ENCODE measurements at places on chromosomes 3 and 15. TPM values are rescaled to one million over a fixed set of nuclear protein-coding genes. Genes with fewer than 3 reads are reported as not detected.

DNA sequence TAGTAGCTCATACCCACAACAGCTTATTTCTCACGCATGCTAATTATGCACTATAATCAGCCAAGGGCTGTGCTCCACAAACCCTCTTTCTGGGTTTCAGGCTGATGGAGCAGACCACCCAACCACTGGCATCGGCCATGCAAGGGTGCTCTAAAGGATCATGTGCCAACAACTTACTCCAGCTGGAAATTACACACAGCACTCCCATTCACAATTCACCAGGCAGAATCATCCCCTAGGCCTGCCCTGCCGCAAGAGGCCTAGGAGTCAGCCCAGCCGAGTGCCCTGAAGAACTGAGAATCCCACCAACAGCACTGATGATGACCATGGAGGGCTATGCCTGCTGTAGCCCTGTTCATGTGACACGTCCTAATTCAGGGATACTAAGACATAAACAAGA, 216.2 kb upstream of the CHRNA7 start:
- H3K36me3 ChIP-seq, result no peaks in the 10 kb centered on the region
- H3K4me3 ChIP-seq, result no peak overlapping the region
- no peak for DNase-seq
- no peak overlapping the region for H3K27ac ChIP-seq

- H3K27me3 ChIP-seq, result peaks cover 5% of the 10 kb centered on the region
- H3K27ac ChIP-seq, result no peak overlapping the region
- H3K36me3 ChIP-seq, result no peaks in the 10 kb centered on the region
- H3K4me3 ChIP-seq, result no peak overlapping the region
- no peak for DNase-seq
Observed at GRCh38 chr15:77907824-77908751, 169.4 kb downstream of the TBC1D2B start.

DNA sequence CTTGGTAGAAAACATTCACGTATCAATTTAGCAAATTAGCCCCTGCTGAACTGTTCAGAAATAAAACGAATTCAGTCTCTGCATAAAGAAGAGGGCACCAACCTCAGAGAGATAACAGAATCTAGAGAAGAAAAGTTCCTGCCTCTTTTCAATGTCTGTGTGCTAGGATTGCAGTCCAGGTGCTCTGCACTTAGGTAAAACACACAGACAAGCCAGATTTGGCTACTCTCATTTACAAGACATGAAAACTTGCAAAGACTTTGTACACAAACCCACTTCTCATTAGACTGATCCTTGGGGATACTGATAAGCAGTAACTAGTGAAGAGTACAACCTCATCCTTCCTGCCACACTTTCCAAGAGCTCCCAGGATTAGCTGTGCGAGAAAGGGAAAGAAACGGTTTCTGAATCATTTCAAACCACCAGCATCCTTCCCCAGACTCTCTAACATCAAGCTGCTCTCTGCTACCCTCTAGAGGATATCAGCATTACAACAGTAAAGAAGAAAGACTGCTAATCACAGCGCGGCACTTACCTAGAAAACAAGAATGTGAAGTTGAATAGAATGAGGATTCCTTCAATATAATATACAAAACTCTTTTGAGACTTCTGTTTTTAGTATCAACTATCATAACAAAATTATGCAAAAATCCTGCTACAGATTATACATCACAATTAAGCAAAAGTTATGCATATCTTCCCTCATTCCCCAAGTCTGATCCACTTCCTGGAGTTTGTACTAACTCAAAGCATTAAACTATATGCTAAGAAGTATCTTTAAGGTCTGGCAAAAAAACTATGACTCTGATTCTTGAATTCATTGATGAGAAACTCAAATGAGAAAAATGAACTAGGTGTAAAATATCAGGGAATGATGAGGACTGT, 306.4 kb downstream of the MAGI1 start:
- no peak overlapping the region for H3K27ac ChIP-seq
- no peak for DNase-seq
- H3K4me1 ChIP-seq, result peaks cover 2% of the 10 kb centered on the region
- H3K27me3 ChIP-seq, result no peaks in the 10 kb centered on the region
- no peaks in the 10 kb centered on the region for H3K36me3 ChIP-seq

DNA sequence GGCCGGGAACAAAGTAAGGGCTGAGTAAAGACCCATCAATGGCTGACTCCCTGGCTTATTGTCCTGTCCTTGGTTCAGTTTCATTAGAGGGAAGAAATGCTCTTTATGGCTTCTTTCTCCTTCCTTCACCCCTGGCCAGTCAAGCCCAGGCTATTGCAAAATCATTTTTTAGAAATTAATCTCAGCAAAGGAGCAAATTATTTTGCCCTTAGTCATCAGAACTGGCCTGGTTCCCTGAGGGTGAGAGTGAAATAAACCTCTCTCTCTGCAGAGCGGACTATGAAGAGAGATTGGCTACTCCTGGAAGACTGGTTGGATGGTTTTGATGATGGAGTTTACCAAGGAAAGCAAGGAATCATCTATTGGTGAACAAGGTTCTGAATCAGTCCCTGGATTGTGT, 52.7 kb upstream of the OXTR start:
- no peak overlapping the region for H3K27ac ChIP-seq
- H3K36me3 ChIP-seq, result no peaks in the 10 kb centered on the region
- no peaks in the 10 kb centered on the region for H3K4me1 ChIP-seq
- H3K4me3 ChIP-seq, result no peak overlapping the region

DNA sequence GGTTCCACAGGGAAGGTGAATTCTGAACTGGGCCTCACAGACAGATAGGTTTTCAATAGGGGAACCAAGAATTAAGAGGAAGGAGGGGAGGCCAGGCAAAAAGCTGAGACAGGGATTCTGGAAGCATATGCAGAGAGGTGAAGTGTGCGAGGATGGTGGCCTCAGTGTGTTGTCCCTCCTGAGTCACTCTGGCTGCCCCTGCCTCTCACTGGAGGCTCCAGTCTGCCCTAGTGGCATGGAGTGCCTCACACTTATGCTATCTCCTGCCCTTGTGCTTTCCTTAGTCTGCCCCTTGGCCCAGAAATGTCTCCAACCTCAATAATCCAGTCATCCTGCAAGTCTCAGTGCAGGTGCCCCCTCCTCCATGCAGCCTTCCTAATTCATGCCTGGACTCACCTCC, 32.2 kb upstream of the RBP1 start:
- no peaks in the 10 kb centered on the region for H3K4me1 ChIP-seq
- H3K27ac ChIP-seq, result no peak overlapping the region
- H3K36me3 ChIP-seq, result no peaks in the 10 kb centered on the region

DNA sequence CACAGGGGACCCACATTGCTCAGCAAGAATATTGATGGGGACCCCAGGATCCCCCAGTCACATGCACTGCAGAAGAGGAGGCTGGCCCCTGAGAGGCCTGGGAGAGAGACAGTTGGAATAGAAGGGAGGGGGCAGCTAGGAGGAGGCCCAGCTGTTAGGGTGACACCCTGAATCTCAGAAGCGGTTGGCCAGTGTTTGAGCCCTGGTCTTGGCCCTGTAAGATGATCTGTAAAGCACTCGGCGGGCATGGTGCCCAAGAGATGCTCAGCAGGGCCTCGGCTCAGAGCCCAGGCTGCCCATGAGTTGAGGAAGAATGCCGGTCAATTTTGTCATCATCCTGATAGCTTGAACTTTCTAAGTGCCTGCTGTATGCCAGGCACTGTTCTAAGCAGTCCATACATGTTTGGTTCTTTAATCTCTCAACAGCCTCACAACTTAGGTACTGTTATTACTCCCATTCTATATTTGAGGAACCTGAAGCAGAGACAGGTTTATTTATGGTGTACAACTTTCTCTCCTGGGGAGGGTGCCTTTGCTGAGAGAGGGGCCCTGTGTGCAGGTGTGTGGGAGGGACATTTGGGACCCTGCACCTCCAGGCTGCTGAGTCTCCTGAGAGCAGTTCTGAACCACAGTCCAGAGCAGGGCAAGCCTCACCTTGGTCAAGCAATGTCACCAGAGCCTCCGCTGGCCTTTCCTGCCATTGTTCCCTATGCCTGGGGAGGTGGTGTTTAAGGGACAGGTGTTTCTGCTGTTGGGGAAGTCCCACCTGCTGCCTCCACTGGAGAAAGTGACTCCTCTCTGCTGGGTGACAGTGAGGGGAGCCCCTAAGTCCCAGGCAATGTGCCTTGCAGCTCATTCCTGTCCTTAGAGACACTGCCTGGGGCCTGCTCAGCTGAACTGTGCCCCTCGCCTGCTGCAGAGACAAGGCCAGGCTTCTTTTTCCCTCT, 26.0 kb downstream of the SLC6A6 start:
- H3K27me3 ChIP-seq, result no peaks in the 10 kb centered on the region
- no peak for DNase-seq
- peak overlapping the region; percentile 58 for H3K27ac ChIP-seq
- no peaks in the 10 kb centered on the region for H3K36me3 ChIP-seq
- H3K4me3 ChIP-seq, result no peak overlapping the region
- H3K4me1 ChIP-seq, result peaks cover 95% of the 10 kb centered on the region

The IFT57 gene
- total RNA-seq, result 25.1 TPM

The LINS1 gene
- 30.1 TPM for total RNA-seq

The ADGRG7 gene
- total RNA-seq, result not detected

The OSTN gene
- total RNA-seq, result not detected

The SST gene
- total RNA-seq, result not detected

The TNNC1 gene
- total RNA-seq, result 1.4 TPM

The PDE12 gene
- 36.5 TPM for total RNA-seq

The DGKG gene
- 0.20 TPM for total RNA-seq

The PLA2G4B gene
- total RNA-seq, result 2.8 TPM
